ENCODE measurements at places on chromosomes 1 and 21. TPM values are rescaled to one million over a fixed set of nuclear protein-coding genes. Genes with fewer than 3 reads are reported as not detected.

DNA sequence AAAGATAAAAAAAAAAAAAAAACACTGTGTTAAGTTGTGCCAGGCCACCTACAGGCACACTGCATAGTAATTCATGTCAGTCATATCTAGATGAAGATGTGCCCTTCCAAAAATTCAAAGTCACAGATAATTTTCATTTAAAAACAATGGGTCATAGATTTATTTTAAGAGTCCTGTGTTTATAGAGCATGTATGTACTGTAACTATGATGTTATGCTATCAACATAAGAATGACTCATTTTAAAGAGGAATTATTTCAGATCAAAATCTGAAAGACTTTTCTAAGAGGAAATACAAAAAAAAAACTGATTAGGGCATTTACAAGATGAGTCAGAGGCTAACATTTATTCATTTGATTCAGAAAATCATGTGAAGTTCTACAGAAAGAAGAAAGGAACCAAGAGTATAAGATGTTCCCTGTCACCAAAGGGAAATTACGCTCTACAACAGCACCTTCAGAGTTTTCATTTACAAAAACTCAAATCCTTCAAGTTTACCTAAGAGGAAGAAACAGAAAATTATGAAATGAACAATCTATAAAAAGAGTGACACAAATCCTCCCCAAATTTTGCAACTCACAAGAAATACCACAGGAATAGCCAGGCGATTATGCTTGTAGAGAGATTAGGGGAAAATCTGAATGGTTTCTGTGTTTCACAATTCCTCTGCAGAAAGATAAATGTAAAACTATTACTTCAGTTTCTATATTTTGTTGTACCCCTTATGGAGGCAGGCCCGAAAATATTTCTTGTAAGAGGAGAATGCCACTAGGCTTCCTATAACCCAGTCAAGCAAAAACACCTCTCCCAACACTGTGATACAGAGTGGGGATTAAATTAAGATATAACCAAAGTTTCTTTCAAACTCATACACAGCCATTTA, 13.8 kb downstream of the TP53BP2 start:
- no peak overlapping the region for H3K4me3 ChIP-seq
- no peak for DNase-seq
- H3K36me3 ChIP-seq: no peaks in the 10 kb centered on the region
- peaks cover 27% of the 10 kb centered on the region for H3K4me1 ChIP-seq
- no peaks in the 10 kb centered on the region for H3K27me3 ChIP-seq

DNA sequence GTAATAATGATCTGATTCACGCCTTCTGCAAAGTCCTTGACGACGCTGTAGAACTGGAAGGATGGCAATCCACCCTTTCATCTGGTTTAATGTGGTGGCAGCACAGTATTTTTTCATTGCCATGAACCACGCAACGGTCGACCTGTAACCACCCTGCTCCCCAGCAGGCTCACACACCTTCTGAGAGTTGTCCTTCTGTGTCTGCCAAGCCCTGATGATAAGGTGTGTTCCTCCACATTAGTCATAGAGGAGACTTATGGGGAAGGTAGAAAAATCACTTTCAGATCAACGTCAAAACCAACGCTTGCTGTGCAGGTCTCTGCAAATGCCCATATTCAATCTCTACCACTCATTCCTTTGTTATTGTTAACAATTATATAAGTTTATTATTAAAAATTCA, 328.7 kb downstream of the SIPA1L2 start:
- H3K4me1 ChIP-seq: no peaks in the 10 kb centered on the region
- H3K27ac ChIP-seq: no peak overlapping the region
- no peaks in the 10 kb centered on the region for H3K27me3 ChIP-seq

- peak overlapping the region; percentile 68 for H3K27ac ChIP-seq
- peak overlapping the region; percentile 61 for H3K4me3 ChIP-seq
- H3K36me3 ChIP-seq: peaks cover 12% of the 10 kb centered on the region
- no peak for DNase-seq
- H3K27me3 ChIP-seq: no peaks in the 10 kb centered on the region
Measured at GRCh38 chr1:26921126-26921539, 410 bp upstream of the NUDC start.

- H3K36me3 ChIP-seq: no peaks in the 10 kb centered on the region
- no peaks in the 10 kb centered on the region for H3K4me1 ChIP-seq
- H3K27me3 ChIP-seq: no peaks in the 10 kb centered on the region
- no peak for DNase-seq
- H3K4me3 ChIP-seq: no peak overlapping the region
Measured at GRCh38 chr1:54571326-54571725, 23.3 kb downstream of the ACOT11 start.

- no peak overlapping the region for H3K4me3 ChIP-seq
- no peaks in the 10 kb centered on the region for H3K36me3 ChIP-seq
- no peak overlapping the region for H3K27ac ChIP-seq
- H3K4me1 ChIP-seq: peaks cover 4% of the 10 kb centered on the region
- peak; percentile 39 for DNase-seq
- no peaks in the 10 kb centered on the region for H3K27me3 ChIP-seq
Measured at GRCh38 chr21:25509862-25510261, 97.4 kb downstream of the MRPL39 start.

GRCh38 chr1:178539291-178539690, 26.4 kb downstream of the TEX35 start:
- DNase-seq: no peak
- no peaks in the 10 kb centered on the region for H3K36me3 ChIP-seq
- H3K4me1 ChIP-seq: peaks cover 23% of the 10 kb centered on the region
- no peak overlapping the region for H3K27ac ChIP-seq

DNA sequence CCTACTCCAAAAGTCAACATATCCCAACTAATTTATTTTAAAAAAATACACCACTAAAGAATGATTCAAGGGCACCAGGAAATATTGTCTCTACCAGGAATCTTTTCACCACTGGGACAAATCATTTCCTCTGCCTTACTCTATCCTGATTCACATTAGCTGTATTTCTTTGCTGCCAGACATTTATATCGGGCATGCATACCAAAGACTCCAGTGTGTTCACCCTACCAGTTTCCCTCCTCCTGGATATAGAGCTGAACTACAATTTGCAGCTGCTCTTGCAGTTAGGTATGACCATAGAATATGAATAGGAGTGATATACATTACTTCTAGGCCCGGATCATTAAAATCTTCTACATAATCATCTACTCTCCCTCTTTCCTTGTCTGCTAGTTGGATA, 7.6 kb downstream of the KCNJ6 start:
- no peaks in the 10 kb centered on the region for H3K27me3 ChIP-seq
- H3K36me3 ChIP-seq: no peaks in the 10 kb centered on the region
- H3K27ac ChIP-seq: no peak overlapping the region
- no peak overlapping the region for H3K4me3 ChIP-seq

GRCh38 chr1:21257431-21258135, 32.7 kb downstream of the ECE1 start:
- H3K4me1 ChIP-seq: peaks cover 9% of the 10 kb centered on the region
- H3K27ac ChIP-seq: no peak overlapping the region
- no peaks in the 10 kb centered on the region for H3K27me3 ChIP-seq
- DNase-seq: no peak
- H3K36me3 ChIP-seq: peaks cover 72% of the 10 kb centered on the region
- H3K4me3 ChIP-seq: no peak overlapping the region

GRCh38 chr21:36437745-36438128, 42.2 kb downstream of the CLDN14 start:
- H3K27me3 ChIP-seq: no peaks in the 10 kb centered on the region
- DNase-seq: no peak
- H3K4me3 ChIP-seq: no peak overlapping the region
- H3K4me1 ChIP-seq: no peaks in the 10 kb centered on the region
- H3K27ac ChIP-seq: no peak overlapping the region
- no peaks in the 10 kb centered on the region for H3K36me3 ChIP-seq

GRCh38 chr1:115189814-115190539, 100.7 kb upstream of the TSPAN2 start:
- no peak for DNase-seq
- no peak overlapping the region for H3K27ac ChIP-seq
- no peaks in the 10 kb centered on the region for H3K27me3 ChIP-seq
- H3K4me3 ChIP-seq: no peak overlapping the region
- no peaks in the 10 kb centered on the region for H3K36me3 ChIP-seq

GRCh38 chr1:153937331-153937730, 9.2 kb downstream of the DENND4B start:
- peaks cover 5% of the 10 kb centered on the region for H3K4me1 ChIP-seq
- H3K4me3 ChIP-seq: no peak overlapping the region
- H3K36me3 ChIP-seq: peaks cover 97% of the 10 kb centered on the region
- H3K27ac ChIP-seq: no peak overlapping the region
- DNase-seq: no peak

- DNase-seq: no peak
- H3K27me3 ChIP-seq: no peaks in the 10 kb centered on the region
- H3K4me1 ChIP-seq: no peaks in the 10 kb centered on the region
- no peak overlapping the region for H3K27ac ChIP-seq
- H3K4me3 ChIP-seq: no peak overlapping the region
- no peaks in the 10 kb centered on the region for H3K36me3 ChIP-seq
Measured at GRCh38 chr1:9835404-9835757, 11.6 kb upstream of the CLSTN1 start.

C8A gene
- not detected for total RNA-seq

- no peak overlapping the region for H3K4me3 ChIP-seq
- H3K36me3 ChIP-seq: no peaks in the 10 kb centered on the region
- H3K4me1 ChIP-seq: peaks cover 14% of the 10 kb centered on the region
- H3K27me3 ChIP-seq: no peaks in the 10 kb centered on the region
- peak; percentile 48 for DNase-seq
Measured at GRCh38 chr1:111570781-111571181, 48.8 kb upstream of the RAP1A start.

CELA3A gene
- total RNA-seq: not detected

GRCh38 chr1:48524892-48525467, 53.0 kb upstream of the SPATA6 start:
- no peak for DNase-seq
- H3K36me3 ChIP-seq: no peaks in the 10 kb centered on the region
- H3K4me3 ChIP-seq: no peak overlapping the region
- H3K27me3 ChIP-seq: no peaks in the 10 kb centered on the region
- H3K4me1 ChIP-seq: no peaks in the 10 kb centered on the region
- no peak overlapping the region for H3K27ac ChIP-seq

DNA sequence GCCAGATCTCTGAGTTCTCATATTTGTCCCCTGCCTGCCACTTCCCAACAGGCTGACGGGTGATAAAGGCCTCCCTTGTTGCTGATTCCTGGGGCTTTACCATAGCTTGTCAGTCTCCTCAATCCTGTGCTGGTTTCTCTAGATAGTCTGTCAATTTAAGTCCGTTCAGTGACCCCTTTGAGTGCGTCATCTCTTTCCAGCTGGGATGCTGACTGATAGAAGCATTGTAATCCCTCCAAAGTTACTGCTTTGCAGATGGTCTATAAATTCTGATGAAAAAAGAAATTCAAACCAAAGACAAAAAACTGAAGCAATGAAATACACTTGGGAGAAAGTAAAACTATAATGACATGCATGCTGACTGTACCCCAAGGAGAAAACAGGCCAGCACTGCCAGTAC, 28.3 kb downstream of the RHOU start:
- H3K27ac ChIP-seq: no peak overlapping the region
- peaks cover 3% of the 10 kb centered on the region for H3K4me1 ChIP-seq
- H3K4me3 ChIP-seq: no peak overlapping the region
- no peak for DNase-seq

GRCh38 chr1:84809023-84809422, 84.0 kb downstream of the LPAR3 start:
- H3K4me3 ChIP-seq: no peak overlapping the region
- no peaks in the 10 kb centered on the region for H3K36me3 ChIP-seq

GRCh38 chr1:8095584-8095983, 69.5 kb upstream of the ERRFI1 start:
- no peaks in the 10 kb centered on the region for H3K4me1 ChIP-seq
- no peaks in the 10 kb centered on the region for H3K27me3 ChIP-seq
- no peak overlapping the region for H3K4me3 ChIP-seq
- no peaks in the 10 kb centered on the region for H3K36me3 ChIP-seq
- H3K27ac ChIP-seq: no peak overlapping the region

DNA sequence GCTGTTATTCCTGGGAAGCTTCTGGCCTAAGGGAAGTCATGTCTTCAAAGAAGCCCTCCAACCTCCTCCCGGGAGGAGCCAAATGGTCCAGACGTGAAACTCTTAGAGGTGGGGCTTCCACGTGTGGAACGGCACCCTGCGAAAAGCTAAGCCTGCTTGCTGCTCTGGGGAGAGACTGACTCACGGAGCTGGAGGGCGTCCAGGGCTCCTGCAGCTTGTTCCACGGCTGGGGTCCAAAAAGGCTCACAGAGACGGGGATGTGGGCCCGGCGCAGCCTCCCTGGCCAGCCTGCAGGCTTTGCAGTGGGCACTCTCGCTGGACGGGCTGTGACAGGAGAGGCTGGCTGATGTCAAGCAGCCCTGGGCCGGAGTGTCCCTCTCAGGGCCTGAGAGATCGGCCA, 105.1 kb downstream of the COLGALT2 start:
- DNase-seq: no peak
- H3K27ac ChIP-seq: no peak overlapping the region
- no peaks in the 10 kb centered on the region for H3K27me3 ChIP-seq
- no peak overlapping the region for H3K4me3 ChIP-seq
- no peaks in the 10 kb centered on the region for H3K4me1 ChIP-seq

IKBKE gene
- 40.5 TPM for total RNA-seq

ARV1 gene
- 10.7 TPM for total RNA-seq

DNA sequence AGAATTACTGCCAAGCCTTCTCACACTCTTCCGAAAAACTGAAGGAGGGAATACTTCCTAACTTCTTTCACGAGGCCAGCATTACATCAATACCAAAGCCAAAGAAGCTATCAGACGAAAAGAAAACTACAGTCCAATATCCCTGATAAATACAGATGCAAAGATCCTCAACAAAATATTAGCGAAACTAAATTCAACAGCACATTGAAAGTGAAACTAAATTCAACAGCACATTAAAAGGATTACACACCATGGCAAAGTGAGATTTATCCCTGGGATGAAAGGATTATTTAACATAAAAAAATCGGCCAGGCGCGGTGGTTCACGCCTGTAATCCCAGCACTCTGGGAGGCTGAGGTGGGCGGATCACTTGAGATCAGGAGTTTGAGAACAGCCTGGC, 176.8 kb downstream of the FAF1 start:
- H3K4me1 ChIP-seq: peaks cover 8% of the 10 kb centered on the region
- H3K36me3 ChIP-seq: no peaks in the 10 kb centered on the region
- H3K27me3 ChIP-seq: no peaks in the 10 kb centered on the region
- H3K4me3 ChIP-seq: no peak overlapping the region
- DNase-seq: no peak

- H3K4me3 ChIP-seq: no peak overlapping the region
- no peaks in the 10 kb centered on the region for H3K36me3 ChIP-seq
- H3K27ac ChIP-seq: no peak overlapping the region
- H3K27me3 ChIP-seq: no peaks in the 10 kb centered on the region
Measured at GRCh38 chr1:173255214-173255813, 48.2 kb upstream of the TNFSF4 start.

DNA sequence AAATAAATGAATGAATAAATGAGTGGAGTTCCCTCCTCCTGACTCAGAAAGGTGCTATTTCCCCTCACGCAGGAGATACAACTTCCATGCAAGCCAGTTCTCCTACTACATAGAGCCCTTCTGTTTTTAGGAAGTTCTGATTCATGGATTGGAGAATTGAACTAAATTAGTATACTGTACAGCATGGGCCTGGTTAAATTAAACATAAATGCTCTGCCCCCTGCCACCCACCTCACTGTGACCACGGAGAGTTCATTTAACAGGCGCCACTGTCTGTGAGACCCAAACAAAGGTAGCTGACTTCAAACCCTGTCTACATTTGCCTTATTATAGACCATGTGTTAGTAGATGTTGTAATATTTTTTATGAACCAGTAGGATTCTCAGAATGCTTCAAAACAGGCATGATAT, 9.1 kb upstream of the IRF2BP2 start:
- no peaks in the 10 kb centered on the region for H3K27me3 ChIP-seq
- peaks cover under 1% of the 10 kb centered on the region for H3K4me1 ChIP-seq
- no peaks in the 10 kb centered on the region for H3K36me3 ChIP-seq
- DNase-seq: no peak

GRCh38 chr21:35619184-35619583, 441.1 kb downstream of the SETD4 start:
- H3K27ac ChIP-seq: no peak overlapping the region
- no peaks in the 10 kb centered on the region for H3K36me3 ChIP-seq
- DNase-seq: no peak
- H3K4me3 ChIP-seq: no peak overlapping the region
- H3K27me3 ChIP-seq: no peaks in the 10 kb centered on the region

All from B cell (primary cell).